Epithelial cell of alveolus of lung (primary cell): ENCODE measurements at places on chromosomes 3 and 15. TPM values are rescaled to one million over a fixed set of nuclear protein-coding genes. Genes with fewer than 3 reads are reported as not detected.

FILIP1L gene
- 12.6 and 42.7 TPM in 2 replicates for total RNA-seq

CA12 gene
- 10.3 and 10.5 TPM in 2 replicates for total RNA-seq

USP50 gene
- total RNA-seq: not detected in 2 replicates

HRG gene
- not detected in 2 replicates for total RNA-seq

TUSC7 gene
- total RNA-seq: not detected in 2 replicates

C2CD4A gene
- not detected in 2 replicates for total RNA-seq

SAMD7 gene
- not detected in 2 replicates for total RNA-seq

FRMD5 gene
- total RNA-seq: 0.24 and 2.2 TPM in 2 replicates

SERPINI2 gene
- not detected in 2 replicates for total RNA-seq

ACTR8 gene
- 24.8 and 31.4 TPM in 2 replicates for total RNA-seq

EAF2 gene
- 1.6 TPM in 1 of 2 replicates, not detected in the other for total RNA-seq

MAN2A2 gene
- 7.4 and 28.7 TPM in 2 replicates for total RNA-seq

LRRIQ4 gene
- total RNA-seq: not detected in 2 replicates

SPSB4 gene
- total RNA-seq: 0.13 TPM in 1 of 2 replicates, not detected in the other

KNL1 gene
- total RNA-seq: 7.9 and 16.4 TPM in 2 replicates

GASK1A gene
- 1.1 and 1.2 TPM in 2 replicates for total RNA-seq

SCN10A gene
- not detected in 2 replicates for total RNA-seq

GRK7 gene
- total RNA-seq: under 0.01 TPM in 1 of 2 replicates, not detected in the other

ACAA1 gene
- 32.8 and 35.0 TPM in 2 replicates for total RNA-seq

CLDN11 gene
- 24.8 and 386 TPM in 2 replicates for total RNA-seq

FGF7 gene
- 53.8 and 162 TPM in 2 replicates for total RNA-seq

TMC3 gene
- total RNA-seq: not detected in 2 replicates

DPPA2 gene
- not detected in 2 replicates for total RNA-seq

P2RY12 gene
- total RNA-seq: not detected in 2 replicates

PRTG gene
- 1.6 and 4.7 TPM in 2 replicates for total RNA-seq

FOXL2NB gene
- 0.78 TPM in 1 of 2 replicates, not detected in the other for total RNA-seq

STRC gene
- not detected in 2 replicates for total RNA-seq

SEMA3B gene
- 3.1 and 26.3 TPM in 2 replicates for total RNA-seq

GRIP2 gene
- under 0.01 TPM in 1 of 2 replicates, not detected in the other for total RNA-seq

FBXW12 gene
- not detected in 2 replicates for total RNA-seq

PLA1A gene
- not detected in 2 replicates for total RNA-seq

C3orf70 gene
- 0.64 and 1.4 TPM in 2 replicates for total RNA-seq

FANCI gene
- 5.5 and 18.1 TPM in 2 replicates for total RNA-seq

BFSP2 gene
- total RNA-seq: not detected in 2 replicates

AGTR1 gene
- 3.0 and 3.6 TPM in 2 replicates for total RNA-seq

GOLGA8G gene
- total RNA-seq: not detected in 2 replicates

CLRN1 gene
- total RNA-seq: not detected in 2 replicates

MED12L gene
- 0.80 and 3.2 TPM in 2 replicates for total RNA-seq

GOLGA6D gene
- not detected in 2 replicates for total RNA-seq

ZNF502 gene
- total RNA-seq: 4.5 and 6.5 TPM in 2 replicates

ST8SIA2 gene
- under 0.01 TPM in 1 of 2 replicates, not detected in the other for total RNA-seq

EXD1 gene
- total RNA-seq: not detected in 2 replicates

FANCD2OS gene
- not detected in 2 replicates for total RNA-seq

CCDC50 gene
- 78.6 and 90.2 TPM in 2 replicates for total RNA-seq

CACNA1D gene
- 0.26 and 4.5 TPM in 2 replicates for total RNA-seq

WDR93 gene
- under 0.01 and 0.16 TPM in 2 replicates for total RNA-seq

ARGFX gene
- total RNA-seq: not detected in 2 replicates

TERC gene
- total RNA-seq: 234 and 424 TPM in 2 replicates
